ENCODE measurements at places on chromosomes 16 and 17. TPM values are rescaled to one million over a fixed set of nuclear protein-coding genes. Genes with fewer than 3 reads are reported as not detected.
A peak's percentile ranks its signal among the peaks of the same experiment; 100 is the strongest.

GRCh38 chr17:4006165-4006589 lies 41.9 kb upstream of the ATP2A3 start:
- no peak for DNase-seq

DNA sequence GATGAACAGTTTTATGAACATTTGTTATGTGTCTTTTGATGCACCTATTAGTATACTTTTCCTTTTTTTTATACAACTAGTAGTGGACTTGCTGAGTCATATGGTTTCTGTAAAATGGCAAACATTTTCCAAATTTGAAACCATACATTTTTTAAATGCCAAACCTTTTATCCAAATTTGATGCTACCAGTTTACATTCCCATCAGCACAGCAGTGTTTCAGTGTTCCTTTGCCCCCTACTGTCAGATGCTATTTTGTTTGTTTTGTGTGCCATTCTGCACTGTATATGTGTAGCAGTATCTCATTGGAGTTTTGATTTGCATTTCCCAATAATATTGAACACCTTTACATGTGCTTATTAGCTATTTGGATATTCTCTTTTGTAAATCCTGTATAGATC lies 219.4 kb downstream of the TANC2 start:
- no peak for DNase-seq

DNA sequence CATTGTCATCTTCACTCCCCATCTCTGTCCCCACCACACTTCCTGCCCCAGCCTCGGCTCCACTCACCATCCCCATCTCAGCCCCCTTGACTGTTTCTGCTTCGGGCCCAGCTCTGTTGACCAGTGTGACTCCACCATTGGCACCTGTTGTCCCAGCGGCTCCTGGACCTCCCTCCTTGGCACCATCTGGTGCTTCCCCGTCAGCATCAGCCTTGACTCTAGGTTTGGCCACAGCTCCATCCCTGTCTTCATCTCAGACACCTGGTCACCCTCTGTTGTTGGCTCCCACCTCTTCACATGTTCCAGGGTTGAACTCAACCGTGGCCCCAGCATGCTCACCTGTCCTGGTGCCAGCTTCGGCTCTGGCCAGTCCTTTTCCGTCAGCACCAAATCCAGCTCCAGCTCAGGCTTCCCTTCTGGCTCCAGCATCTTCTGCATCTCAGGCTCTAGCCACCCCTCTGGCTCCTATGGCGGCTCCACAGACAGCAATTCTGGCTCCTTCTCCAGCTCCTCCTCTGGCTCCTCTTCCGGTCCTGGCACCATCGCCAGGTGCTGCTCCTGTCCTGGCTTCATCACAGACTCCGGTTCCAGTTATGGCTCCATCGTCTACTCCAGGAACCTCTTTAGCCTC lies 24.4 kb upstream of the PHKG2 start:
- DNase-seq = no peak

DNA sequence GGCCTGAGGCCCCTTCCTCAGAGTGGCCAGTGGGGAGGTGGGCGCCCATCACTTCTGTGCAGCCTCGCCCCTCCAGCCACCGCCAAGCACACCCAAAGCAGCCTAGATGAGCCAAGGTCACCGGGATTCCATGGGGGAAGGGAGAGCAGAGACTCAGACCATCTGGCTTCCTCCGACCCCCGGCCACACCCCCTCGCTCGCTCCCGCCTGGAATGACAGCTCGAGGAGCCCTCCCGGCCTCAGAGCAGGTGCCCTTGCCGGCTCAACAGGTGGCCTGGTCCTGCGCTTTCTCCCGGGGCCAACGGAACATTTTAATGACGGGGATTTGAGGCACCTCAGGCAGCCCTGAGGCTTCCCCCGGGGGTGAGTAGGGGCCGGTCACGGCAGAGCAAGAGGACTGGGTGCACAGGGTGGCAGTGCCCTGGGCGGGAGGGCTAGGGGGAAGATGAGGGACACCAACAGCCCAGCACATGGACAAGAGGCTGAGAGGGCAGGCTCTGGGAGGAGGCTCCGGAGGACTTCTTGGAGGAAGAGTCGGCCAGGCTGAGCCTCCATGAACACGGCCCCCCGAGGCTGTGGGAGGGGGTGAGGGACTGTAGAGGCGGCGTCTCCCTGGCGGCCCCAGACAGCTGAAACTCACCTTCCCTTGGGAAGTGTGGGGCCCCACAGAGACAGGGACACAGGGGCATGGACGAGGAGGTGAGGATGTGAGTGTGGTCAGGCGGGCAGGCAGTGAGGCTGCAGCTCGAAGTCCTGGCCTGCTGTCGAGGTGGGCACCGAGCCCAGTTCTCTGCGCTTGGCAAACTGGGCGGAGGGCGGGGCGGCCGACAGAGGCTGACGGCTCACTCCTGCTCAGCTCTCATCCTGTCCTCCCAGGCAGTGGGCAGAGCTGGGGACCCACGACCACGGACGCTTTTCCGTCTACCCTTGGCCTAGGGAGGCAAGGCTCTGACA lies 12.5 kb upstream of the C1QTNF8 start:
- DNase-seq = no peak

DNA sequence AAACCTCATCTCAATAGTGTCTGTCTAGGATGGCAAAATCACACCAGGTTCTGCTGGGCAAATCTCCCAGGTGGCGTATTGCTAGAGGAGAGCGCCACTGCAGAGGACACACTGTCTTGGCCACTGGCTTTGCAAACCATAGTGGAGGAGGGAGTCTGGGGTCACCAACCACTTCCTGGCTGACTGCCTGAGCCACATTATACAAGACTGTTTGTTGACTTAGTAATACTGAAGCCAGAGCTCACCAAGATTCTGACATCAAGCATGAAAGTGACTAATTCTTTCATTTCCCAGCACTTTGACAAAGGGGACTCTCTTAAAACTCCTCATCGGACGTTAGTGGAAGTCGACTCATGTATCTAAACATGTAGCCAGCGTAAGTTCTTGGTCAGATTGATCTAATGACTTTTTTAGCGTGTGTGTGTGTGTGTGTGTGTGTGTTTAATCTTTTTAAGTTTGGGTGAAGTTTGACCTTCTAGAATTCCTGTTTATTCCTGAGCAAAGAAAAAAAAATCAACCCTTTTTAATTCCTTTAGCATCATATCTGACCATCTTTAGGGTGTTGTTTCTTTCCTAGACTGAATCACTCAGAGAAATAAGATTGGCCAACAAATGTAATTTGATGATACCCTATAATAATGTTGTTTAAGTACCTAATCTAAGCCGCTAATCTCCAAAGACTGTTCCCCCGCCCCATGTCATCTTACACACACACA lies 13.7 kb downstream of the PITPNC1 start:
- peak; percentile 39 for DNase-seq

GRCh38 chr16:53631236-53632025 lies 72.2 kb downstream of the RPGRIP1L start:
- DNase-seq = no peak

- peak; percentile 46 for DNase-seq
These were observed 9.2 kb downstream of the PIGQ start for GRCh38 chr16:578870-579405.

Gene PMFBP1
- total RNA-seq = not detected

Gene RTN4RL1
- 2.5 TPM for total RNA-seq

Gene ABCA9
- total RNA-seq = not detected

Gene GLG1
- total RNA-seq = 45.4 TPM
